ENCODE measurements at places on chromosomes 1 and 21.
A peak's percentile ranks its signal among the peaks of the same experiment; 100 is the strongest.

GRCh38 chr1:41259221-41259620 is 17.1 kb upstream of the SCMH1 start:
- DNase-seq: no peak

- no peak for DNase-seq
Observed at GRCh38 chr1:110266834-110267233, 56.7 kb downstream of the KCNC4 start.

GRCh38 chr1:25724966-25725365 is 75.0 kb upstream of the SELENON start:
- DNase-seq: no peak

- no peak for DNase-seq
Observed at GRCh38 chr1:175218786-175219434, 26.3 kb upstream of the KIAA0040 start.

- DNase-seq: no peak
Observed at GRCh38 chr1:213273546-213273945, 222.5 kb downstream of the RPS6KC1 start.

- no peak for DNase-seq
Observed at GRCh38 chr1:71796006-71796405, 486.3 kb downstream of the NEGR1 start.

DNA sequence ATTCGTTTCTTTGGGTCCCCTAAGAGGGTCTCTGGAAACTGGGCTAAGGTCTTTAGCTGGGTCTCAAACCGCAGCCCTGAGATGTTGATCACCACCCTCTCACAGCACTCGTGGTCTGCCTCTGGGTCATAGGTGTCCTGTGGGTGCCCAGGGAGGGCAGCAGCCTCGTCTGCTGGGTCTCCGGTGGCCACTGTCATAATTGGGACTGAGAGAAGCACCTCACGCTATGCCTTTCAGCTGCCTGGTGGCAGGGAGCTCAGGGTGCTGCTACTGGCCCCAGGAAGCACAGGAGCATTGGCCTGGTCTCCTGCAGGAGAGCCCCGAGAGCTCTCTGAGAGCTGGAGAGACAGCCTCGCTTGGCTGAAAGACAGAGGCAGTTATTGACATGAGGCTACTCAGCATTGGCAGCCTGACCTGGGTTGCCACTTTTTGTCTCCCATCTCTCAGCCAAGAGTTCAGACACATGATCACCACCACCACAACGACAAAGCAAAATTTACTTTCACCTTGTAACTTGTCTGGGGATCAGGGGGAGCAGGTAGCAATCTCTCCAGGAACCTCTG is 1.5 kb downstream of the KCNA2 start:
- DNase-seq: no peak

DNA sequence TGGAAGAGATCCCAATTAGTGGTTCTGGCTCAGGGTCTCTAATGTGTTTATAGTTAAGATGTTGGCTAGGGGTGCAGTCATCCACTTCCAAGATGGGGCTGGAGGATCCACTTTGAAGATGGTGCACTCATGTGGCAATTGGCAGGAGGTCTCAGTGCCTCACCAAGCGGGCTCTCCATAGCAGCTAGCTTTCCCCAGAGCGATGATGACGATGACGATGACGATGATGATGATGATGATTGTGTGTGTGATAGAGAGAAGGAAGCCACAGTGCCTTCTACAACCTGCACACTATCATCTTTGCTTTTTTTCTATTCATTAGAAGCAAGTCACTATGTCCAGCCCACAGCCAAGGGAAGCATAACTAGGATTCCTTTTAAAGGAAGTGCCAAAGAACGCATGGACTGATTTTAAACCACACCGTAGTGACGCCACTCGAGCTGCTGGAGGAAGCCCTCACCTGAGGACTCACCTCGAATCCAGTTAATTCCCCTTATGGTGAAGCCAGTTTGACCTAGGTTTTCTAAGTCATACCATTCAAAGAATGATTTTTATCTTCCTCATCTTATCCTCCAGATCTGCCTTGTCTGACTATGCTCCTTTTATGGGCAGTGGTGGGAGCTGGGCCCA is 49.4 kb downstream of the SRRM1 start:
- DNase-seq: no peak

DNA sequence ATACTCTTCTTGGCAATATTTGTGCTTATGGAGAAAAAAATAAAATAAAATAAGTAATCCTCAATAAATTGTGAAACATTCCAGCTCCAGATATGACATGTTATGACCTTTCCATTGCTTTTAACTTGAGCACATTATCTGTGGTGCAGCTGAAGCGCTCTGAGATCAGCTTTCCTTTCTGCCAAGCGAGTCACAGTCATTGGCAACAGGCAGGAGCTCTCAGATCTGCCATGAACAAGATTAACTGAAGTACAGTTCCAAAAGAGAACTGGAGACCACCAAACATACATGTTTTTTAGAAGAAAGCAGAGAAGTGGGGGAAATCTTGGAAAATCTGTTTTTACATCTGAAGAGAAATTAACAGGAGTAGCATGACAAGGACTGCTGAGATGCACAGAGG is 89.2 kb upstream of the DSCAM start:
- DNase-seq: no peak

DNA sequence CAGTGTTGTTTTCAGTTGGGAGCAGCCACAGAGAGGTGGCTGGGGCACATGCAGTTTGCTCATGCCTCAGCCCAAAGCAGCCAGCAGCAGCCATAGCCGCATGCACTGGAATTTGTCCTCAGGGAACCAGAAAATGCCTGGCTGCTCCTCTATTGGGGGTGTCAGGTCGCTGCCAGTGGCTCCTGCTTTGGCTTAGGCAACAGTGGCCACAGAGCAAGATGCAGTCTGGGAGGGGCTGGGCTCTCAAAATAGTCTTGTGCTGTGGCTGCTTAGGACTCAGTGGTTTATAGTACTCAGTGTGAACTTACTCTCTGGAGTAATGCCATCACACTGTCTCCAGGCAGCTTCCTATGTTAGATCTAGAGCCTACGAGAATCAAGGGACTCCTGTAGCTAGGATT is 25.0 kb downstream of the CD55 start:
- DNase-seq: no peak

- no peak for DNase-seq
Observed at GRCh38 chr1:222792744-222793143, 22.1 kb upstream of the DISP1 start.

DNA sequence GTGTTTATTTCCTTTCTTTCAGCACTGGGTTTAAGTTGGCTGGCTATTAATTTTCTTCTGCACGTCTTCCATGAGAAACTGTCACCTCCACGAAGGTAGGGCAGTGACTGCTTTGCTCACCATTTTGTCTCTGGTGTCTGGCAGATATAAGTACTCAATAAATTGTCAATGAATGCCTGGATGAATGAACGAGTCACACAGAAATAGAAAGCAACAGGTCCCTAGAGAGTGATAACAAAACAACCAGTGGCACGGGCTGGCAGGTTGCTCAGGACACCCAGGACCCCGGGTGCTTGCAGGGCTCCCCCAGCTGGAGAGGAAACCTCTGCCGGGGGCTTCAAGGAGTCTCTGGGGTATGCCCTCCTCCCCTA is 3.2 kb upstream of the MYOC start:
- DNase-seq: no peak

DNA sequence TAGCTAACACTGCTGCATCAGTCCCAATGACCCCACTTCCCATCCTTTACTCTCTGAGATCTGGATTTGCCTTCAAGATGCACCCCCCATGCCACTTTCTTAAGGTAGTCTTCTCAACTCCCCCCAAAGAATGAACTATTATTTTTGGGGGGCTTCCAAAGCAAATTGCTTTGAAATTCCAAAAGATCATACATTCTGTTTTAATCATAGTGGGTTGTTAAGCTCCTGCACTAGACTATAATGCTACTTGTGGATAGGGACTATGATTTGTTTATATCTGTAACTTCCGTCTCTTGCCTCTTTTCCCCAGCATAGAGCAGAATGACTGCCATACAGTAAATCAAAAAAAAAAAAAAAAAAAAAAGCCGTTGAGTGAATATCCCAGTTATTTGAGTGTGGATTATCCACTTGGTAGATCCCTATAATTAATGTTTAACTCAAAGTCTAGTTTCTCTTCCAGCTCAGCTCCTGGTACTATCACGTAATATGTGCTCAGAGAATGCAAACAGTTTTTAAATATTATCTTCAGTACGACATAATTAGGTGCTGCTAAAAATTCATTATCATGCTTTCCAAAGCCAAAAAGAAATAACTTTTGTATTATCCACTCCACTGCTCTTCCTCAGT is 26.9 kb downstream of the KIRREL1 start:
- no peak for DNase-seq

- DNase-seq: no peak
Observed at GRCh38 chr1:85612704-85613361, 32.3 kb downstream of the CCN1 start.

DNA sequence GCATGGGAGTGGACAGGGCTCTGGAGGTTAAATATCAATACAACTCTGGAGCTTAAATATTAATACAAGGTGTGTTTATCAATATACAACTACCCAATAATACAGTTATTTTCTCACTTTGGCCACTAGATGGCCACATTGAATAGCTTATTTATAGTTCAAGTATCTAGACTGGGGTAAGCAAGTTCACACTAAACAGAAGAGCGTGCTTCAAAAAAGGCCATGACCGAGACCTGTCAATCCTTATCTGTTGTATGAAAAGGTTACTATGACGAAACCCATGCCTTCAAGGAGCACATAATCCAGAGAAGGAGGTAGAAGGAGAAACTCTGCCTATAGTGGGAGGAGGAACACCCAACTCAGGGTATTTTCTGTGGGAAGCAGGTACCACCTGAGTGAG is 29.1 kb downstream of the CHML start:
- DNase-seq: no peak

DNA sequence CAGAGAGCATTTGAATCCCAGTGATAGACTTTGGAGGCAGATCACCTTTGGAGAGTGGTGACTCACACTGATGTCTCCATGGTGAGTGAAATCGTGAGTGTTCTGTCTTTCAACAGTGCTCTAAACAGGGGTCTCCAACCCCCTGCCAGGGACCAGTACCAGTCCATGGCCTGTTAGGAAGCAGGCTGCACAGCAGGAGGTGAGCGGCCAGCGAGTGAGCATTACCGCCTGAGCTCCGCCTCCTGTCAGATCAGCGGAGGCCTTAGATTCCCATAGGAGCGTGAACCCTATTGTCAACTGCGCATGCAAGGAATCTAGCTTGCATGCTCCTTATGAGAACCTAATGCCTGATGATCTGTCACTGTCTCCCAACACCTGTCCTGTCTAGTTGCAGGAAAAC is 61.8 kb upstream of the B3GALNT2 start:
- no peak for DNase-seq

DNA sequence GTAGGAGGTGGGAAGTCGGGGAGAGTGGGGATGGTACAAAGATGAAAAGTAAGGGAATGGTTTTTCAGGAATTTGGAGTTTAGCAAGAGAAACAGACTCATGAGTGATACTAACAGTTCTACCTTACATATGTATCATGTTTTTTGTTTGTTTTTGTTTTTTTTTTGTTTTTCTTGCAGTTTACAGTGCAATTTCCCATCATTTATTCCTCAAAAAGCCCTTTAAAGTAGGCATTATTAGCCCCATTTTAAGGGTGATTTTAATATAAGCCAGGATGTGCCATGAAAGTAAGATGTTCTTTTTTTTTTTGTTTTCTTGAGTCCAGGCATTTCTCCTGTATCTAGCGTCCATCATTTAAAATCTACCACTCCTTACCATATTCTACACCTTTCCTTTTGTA is 13.8 kb upstream of the TRIM45 start:
- DNase-seq: no peak

GRCh38 chr21:41052820-41053555 is 115.0 kb upstream of the BACE2 start:
- no peak for DNase-seq

GRCh38 chr1:52424231-52424636 is 19.8 kb downstream of the PRPF38A start:
- DNase-seq: no peak

GRCh38 chr21:28699596-28700259 is 292.9 kb downstream of the LTN1 start:
- DNase-seq: no peak

GRCh38 chr1:26598890-26599289 is 69.3 kb downstream of the RPS6KA1 start:
- no peak for DNase-seq

- DNase-seq: no peak
Observed at GRCh38 chr1:187237542-187237941, 408.8 kb downstream of the PLA2G4A start.

- DNase-seq: no peak
Observed at GRCh38 chr1:226512076-226512728, 36.4 kb upstream of the STUM start.

DNA sequence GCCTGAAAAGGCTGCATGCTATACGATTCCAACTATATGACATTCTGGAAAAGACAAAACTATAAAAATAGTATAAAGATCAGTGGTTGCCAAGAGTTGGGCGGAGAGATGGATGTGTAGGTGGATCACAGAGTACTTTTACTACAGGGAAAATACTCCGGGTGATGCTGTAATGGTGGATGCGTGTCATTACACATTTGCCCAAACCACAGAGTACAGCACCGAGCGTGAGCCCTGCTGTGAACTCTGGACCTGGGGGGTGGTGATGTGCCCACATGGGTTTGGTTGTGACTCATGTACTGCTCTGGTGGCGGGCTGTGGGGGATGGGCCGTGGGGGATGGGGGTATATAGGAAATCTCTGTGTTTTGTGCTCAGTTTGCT is 162.7 kb upstream of the COL6A1 start:
- peak; percentile 72 for DNase-seq

DNA sequence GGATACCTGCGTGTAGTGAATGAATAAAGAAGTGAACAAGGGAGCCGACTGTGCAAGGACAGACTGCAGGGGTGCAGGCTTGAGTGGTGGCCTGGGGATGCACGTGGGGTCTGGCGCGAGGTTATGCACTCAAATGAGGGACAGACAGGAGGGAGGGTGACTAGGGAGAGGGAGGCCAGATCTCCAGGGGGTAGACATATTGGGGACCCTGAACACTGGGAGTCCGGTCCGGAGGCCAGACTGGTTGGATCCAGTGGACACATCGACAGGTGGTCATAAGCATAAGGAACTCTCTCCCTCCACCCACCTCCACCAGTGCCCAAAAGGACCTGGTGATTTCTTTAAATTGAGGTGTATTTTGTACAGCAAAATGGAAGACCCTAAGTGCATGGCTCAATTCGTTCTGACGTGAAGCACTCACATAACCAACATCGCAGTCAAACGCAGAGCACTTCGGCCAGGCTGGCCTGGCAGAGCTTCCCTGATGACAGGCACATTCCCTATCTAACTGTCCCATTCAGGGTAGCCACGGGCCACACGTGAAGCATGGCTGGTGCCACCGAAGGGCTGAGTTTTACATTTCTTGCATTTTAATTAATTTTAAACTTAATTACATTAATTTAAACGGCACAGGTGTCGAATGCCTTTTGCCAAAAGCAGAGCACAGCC is 14.0 kb downstream of the WNT3A start:
- no peak for DNase-seq

GRCh38 chr1:5798151-5798730 is 194.0 kb downstream of the NPHP4 start:
- DNase-seq: no peak

All from stimulated activated CD4-positive, alpha-beta T cell treated with anti-CD3 and anti-CD28 coated beads, Interleukin-15, amount 100 ng/mL, for 1 hour (primary cell).